SHP77 (cell line): ENCODE measurements at places on chromosomes 1 and 21.

- no peak for DNase-seq
These were observed 19.5 kb upstream of the TSNAX start for GRCh38 chr1:231508941-231509340.

DNA sequence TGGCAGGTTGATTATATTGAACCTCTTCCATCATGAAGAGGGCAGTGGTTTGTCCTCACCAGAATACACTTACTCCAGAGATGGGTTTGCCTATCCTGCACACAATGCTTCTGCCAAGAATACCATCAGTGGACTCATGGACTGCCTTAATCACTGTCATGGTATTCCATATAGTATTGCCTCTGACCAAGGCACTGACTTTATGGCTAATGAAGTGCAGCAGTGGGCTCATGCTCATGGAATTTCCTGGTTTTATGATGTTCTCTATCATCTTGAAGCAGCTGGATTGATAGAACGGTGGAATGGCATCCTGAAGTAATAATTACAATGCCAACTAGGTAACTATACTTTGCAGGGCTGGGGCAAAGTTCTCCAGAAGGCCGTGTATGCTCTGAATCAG lies 16.6 kb upstream of the GBP6 start:
- no peak for DNase-seq

DNA sequence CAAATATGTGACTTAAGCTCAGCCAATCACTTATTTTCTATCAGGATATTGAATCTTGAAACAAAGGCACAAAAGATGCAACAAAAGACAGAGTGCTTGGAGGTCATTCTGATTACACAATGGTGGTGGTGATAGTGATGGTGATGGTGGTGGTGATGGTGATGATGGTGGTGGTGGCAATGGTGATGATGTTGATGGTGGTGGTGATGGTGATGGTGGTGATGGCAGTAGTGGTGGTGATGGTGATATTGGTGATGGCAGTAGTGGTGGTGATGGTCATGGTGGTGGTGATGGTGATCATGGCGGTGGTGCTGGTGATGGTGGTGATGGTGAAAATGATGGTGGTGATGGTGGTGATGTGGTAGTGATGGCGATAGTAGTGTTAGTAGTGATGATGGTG lies 21.9 kb upstream of the TNR start:
- DNase-seq: no peak

- no peak for DNase-seq
These were observed 726 bp downstream of the TMEM54 start for GRCh38 chr1:32900371-32900955.

DNA sequence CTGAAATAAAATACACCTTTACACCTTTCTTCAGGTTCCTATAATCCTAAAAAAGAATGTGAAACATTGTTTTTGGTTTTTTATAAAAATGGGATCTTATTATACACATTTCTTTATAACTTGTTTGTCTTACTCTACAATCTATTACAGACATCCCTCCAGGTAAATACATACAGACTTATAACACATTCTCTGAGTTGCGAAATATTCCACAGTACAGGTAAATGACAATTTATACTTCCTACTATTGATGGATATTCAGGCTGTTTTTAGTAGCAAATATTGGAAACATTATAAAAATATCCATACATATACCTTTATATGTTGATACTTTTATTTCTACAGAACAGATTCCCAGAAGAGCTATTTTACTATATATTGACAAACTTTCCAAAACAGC lies 20.3 kb downstream of the PIK3R3 start:
- DNase-seq: no peak

GRCh38 chr1:184632415-184633175 lies 122.1 kb downstream of the EDEM3 start:
- DNase-seq: no peak

- no peak for DNase-seq
These were observed 4.1 kb upstream of the MIS18A start for GRCh38 chr21:32282992-32283391.

DNA sequence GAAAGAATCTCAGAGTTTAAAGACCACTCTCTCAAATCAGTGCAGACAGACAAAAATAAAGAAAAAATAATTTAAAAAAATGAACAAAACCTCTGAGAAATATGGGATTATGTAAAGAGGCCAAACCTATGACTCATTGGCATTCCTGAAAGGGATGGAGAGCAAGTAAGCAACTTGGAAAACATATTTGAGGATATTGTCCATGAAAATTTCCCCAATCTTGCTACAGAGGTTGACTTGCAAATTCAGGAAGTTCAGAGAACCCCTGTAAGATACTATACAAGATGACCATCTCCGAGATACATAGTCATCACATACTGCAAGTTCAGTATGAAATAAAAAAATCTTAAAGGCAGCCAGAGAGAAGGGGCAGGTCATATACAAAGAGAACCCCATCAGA lies 43.7 kb upstream of the IVNS1ABP start:
- no peak for DNase-seq

GRCh38 chr1:230072866-230073265 lies 5.8 kb downstream of the GALNT2 start:
- no peak for DNase-seq

DNA sequence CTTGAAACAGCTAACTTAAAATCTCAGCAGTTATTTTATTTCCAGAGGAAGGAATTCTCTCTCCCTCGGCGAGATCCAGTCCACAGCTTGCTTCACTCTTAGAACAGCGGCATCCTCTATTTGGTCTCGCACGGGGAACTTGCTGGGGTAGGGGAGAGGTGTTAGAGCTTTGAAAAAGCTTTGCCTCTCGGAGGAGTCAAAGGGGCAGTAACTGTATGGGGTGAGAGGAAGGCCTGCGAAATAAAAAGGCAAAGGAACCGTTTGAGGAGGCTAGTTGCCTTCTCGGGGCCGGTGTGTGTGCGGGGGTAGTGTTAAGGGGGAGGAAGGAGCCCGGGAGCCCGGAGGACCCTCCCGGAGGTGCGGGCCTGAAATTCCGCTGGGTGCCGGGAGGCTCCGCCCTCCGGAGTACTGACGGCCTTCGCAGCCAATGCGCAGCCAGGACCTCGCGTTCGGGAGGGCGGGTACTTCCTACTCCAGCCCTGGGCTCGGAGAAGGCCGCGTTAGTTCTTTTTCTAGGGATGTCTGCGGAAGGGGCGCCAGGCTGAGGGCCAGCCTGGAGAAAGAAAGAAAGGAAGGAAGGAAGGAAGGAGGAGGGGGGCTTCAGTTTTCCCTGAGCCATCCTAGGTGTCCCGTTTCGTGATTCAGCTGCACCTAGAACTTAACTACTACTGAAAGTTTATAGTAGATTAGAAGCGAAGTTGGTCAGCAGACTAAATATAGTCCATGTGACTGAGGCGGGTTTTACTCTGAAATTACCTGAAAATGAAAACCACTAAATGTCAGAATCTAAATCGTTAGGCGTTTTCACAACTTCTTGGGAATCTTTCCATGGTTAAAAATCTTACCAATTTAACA lies 2.2 kb downstream of the NEK7 start:
- peak; percentile 90 for DNase-seq

DNA sequence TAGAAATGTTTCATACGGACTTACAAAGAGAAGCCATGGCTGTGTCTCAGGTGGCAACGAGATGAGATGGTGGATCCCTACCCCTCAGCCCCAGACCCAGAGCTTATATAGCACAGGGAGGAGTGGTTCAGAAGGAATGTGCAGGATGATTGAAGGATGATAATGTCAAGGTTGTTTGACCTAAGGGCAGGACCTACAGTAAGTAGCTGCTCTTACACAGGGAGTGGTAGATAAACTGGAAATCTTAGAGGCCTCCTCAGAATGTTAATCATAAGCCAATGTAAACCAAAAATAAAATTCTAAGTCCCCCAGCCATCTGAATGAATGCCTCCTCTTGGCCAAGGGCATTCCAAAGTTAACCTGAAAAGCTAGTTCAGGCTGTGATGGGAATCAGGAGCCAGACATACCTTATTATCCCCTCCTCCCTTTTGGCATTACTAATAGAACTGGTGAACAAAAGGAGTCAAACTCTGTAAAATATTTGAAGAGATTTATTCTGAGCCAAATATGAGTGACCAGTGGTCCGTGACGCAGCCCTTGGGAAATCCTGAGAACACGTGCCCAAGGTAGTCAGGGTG lies 45.8 kb upstream of the PDE9A start:
- DNase-seq: no peak

DNA sequence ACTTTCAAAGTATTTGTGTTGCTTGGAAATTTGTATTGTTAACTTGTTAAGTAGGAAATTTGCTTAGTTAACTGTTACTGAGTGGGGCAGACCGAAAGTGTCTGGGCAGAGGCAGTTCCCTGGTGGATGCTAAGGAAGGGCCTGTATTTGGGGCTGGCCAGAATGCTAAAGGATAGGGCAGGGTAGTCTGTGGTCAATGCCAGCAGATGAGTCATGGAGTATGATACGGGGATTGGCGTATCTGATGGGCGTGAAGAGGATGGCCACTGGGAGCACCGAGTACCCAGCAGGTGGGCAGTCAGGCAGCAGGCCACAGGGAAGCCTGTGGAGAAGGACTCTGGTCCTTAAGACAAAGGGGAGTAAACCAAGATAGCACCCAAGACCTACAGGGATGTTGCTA lies 46.6 kb upstream of the SCAF4 start:
- DNase-seq: no peak

GRCh38 chr1:243525085-243525487 lies 269.2 kb downstream of the SDCCAG8 start:
- no peak for DNase-seq

DNA sequence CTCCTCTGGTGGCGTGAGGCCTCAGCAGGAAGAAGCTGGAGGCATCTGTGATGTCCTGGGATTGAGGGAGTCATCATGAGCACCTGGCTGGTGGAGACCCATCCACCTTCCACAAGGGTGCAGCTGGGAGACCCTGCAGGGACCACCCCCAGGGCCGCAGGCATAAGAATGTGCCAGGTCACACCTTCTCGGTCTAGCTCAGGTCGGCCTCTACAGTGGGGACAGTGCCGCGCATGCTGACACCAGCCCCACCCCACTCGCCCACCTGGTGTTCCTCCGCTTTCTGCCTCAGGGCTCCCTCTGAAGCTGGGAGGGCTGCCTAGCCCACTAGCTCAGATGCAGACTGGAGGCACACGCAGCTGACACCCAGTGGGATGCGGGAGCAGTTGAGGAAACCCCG lies 5.8 kb upstream of the PAQR7 start:
- no peak for DNase-seq

- no peak for DNase-seq
These were observed 6.9 kb upstream of the MX1 start for GRCh38 chr21:41418956-41419680.

DNA sequence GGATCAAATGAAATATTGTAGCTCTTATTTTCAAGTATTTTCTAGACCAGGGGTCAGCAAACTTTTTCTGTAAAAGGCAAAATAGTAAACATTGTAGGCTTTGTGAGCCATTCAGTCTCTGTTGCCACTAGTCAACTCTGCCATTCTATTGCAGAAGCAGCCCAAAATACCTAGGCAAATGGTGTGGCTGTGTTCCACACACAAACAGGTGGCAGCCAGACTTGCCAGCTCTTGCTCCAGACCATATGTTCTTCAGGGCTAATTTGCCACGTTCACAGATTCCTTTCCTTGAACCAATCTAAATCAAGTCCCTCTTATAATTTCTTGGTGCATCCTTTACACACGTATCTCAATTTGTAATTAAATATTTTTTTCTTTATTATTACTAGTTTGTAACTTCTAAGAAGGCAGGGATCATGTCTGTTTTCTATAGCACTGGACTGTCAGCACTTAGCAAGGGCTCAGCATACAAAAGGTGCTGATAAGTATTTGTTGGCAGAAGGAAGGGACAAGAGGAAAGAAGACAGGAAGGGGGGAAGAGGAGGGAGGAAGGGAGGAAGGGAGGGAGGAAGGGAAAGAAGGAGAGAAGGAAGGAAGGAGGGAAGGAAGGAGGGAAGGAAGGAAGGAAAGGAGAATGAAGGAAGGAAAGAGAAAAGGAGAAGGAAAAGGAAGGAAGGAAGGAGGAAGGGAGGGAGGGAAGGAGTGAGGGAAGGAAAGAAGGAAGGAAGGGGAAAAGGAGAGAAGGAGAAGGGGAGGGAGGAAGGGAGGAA lies 106.5 kb upstream of the EDEM3 start:
- DNase-seq: no peak

DNA sequence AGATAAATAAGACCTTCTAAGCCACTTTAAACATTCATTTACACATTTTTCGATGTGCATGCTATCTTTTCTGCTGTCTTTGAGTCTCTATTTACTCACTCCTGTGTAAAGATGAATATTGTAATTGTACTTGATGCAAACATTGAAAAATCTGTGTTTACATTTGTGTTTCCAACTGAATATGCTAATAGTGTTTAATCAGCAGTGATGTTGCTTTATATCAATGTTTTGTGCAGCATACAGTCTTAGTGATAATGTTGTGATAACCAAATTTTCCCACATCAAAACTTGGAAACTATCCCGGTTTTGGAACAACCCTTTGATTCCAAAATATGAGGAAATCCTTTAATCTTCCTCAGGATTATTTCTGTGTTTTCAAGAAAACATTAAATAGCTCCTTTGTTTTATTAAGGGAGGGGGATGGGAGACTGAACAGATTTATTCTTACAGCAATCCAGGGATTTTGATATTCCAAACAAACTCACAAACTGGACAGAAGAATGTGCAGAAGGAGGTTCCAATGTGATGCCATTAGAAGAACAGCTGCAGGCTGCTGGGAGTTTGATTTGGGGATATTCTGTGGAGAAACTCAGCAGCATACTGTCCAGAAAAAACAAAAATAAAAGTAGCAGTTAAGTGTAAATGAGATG lies 248.0 kb downstream of the S1PR1 start:
- DNase-seq: no peak

DNA sequence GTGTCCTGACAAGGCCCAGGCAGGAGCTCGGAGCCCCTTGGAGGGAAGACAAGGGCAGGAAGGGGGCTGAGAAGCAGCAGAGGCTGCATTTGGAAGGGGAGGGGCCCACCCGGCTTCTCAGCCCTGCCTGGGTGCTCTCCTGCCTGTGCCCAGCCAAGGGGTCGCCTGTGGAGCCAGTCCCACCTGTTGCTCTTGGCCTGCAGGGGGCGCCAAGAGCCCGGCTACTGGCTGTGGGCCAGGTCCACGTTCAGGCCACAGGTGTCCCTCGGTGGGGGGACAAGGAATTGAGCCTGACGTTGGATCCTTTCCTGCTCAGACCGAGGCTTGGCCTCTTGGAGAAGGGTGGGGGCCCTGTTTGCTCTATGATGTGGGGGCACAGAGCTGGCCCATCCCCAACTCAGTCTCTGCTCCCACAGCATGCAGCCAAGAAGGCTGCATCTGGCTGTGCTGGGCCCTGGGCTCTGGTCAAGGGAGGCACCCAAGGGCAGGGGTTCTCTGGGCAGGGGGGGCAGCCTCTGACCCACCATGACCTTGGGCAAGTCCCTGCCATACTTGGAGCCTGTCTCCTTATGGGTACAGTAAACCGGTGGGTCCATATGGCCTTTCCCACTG lies 10.9 kb downstream of the WNT4 start:
- DNase-seq: peak; percentile 46

DNA sequence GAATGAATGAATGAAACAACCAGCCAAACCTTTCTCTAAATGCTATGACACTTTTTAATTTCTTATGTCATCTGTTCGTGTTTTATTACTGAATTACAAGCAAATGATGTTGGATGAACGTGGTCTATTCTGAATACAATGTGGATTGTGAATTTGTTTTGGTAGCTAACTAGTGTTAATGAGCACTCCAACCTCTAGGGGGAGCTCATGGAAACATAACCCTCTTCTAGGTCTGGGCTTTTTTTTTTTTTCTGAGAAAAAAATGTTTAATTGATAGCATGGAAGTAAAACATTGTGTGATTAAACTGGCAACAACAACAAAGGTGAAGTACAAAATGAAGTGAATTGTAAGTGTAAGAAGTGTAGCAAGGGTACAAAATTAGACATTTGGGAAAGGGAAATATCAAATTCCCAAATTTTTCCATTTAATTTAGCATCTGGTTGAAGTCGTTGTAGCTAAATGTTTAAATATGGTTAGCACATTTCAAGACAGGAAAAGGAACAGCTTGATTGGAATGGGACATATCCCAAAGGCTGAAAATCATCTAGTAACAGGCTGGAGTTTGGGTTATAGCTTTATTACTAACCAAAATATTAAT lies 42.6 kb upstream of the PTGS2 start:
- no peak for DNase-seq
